ENCODE measurements at places on chromosomes 3 and 15.

- DNase-seq = no peak
Measured at GRCh38 chr3:61415201-61415600, 146.2 kb upstream of the PTPRG start.

- no peak for DNase-seq
Measured at GRCh38 chr3:100693225-100693624, 16.1 kb upstream of the TFG start.

DNA sequence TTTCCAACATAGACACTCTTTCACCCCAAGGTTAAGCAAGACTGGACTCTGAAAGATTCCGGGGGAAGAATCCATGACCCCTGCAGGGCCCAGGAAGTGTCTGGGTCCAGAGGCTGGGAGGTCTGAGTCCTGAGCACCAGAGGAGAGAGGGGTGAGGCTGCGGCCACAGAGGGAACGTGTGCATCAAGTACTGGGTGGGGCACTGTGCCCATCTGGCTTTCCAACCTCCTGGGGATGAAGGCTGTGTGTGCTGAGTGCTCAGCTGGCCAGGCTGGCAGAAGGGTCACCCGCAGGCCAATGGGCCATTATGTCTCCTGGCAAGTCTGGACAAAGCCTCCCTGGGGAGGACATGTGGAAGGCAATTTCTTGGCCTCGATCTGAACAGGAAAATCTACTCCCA is 3.3 kb downstream of the CHRNA3 start:
- no peak for DNase-seq

- no peak for DNase-seq
Measured at GRCh38 chr3:141070727-141071357, 19.7 kb downstream of the SPSB4 start.

Measured in hepatic stellate cell (primary cell).